Large intestine (tissue), 12 donors: ENCODE measurements at places on chromosomes 13 and 19.

DNA sequence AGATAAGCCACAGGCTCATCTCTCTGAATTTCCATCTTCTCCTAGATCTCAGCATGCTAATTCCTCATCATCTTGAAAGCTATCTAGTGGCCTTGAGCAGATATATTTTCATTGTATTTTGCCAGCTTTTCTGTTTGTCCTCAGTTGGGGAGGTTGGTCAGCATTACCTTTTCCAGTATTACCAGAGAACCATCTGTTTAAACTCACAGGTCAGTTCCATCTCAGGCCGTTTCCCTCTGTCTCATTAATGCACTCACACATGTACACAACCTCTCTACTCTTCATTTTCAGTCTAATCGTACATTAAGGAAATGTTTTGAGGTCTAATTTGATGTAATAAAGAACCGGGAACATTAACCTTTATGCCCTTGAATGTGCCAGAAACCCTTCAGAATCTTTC, 29.7 kb downstream of the USPL1 start:
- DNase-seq: no peak

- no peak for DNase-seq
These were observed 10.1 kb upstream of the TPRX2 start for GRCh38 chr19:47848823-47849473.

- DNase-seq: no peak
These were observed 24.5 kb downstream of the RASL11A start for GRCh38 chr13:27295096-27295495.

GRCh38 chr19:42242069-42242511, 312 bp downstream of the GSK3A start:
- no peak for DNase-seq

DNA sequence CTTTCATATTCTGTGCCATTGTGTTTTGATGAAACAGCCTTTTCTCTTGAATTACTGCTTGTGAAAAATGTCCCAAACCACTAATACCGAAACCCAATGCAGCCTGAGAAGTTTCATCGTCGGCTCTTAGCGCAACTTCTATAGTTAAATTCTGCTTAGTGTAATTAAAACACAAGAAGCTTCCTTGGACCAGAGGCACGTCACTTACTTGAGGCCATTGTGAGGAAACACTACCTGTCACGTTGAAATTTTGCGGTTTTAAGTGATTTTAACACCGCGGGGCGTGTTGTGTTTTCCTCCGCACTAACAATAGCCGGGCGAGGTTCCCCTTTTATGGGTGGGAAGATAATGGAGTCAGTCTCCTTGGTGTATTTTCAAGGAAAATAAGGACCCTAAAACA, 70.9 kb downstream of the GGACT start:
- DNase-seq: no peak

- DNase-seq: peak; percentile 83
These were observed 6.0 kb downstream of the SPRED3 start for GRCh38 chr19:38394488-38394887.

- no peak for DNase-seq
These were observed 78.4 kb downstream of the FAM216B start for GRCh38 chr13:42859760-42860159.

- DNase-seq: no peak
These were observed 5.5 kb upstream of the POU4F1 start for GRCh38 chr13:78608688-78609463.

- peak; percentile 48 for DNase-seq
These were observed at the start of gene ACP7 for GRCh38 chr19:39083983-39084731. ACP7 (plus strand) TSS chr19:39084368; CDS start chr19:39085270, 902 bp downstream.

- no peak for DNase-seq
These were observed 23.0 kb upstream of the PSG2 start for GRCh38 chr19:43105496-43105895.

DNA sequence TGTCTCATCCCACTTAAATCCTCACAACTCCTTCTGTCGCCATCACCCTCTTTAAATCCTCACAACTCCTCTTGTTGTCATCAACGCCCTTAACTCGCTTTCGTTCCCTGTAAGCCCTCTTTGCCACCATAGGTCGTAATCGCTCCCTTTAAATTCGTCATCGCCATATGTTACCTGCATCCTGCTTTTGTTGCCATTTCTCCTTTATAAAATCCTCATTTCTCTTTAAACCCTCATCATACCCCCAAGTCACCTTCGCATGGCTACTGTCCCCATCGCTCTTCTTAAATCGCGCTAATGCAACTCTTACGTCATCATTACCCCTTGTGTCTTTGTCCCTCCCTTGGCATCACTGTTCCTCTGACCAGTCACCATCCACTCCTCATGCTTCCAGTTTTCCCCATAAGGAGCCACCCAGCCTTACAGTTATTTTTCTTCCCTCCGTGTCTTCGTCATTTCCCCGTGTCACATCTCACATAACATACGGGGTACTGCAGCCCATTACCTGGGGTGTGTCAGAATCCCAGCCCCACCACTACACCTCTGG, 539 bp downstream of the PLD3 start:
- DNase-seq: peak; percentile 56

- no peak for DNase-seq
These were observed 44.7 kb upstream of the FRY start for GRCh38 chr13:31986676-31987470.

- DNase-seq: peak; percentile 61
These were observed 82.3 kb upstream of the C1QTNF9B start for GRCh38 chr13:23979361-23980159.

DNA sequence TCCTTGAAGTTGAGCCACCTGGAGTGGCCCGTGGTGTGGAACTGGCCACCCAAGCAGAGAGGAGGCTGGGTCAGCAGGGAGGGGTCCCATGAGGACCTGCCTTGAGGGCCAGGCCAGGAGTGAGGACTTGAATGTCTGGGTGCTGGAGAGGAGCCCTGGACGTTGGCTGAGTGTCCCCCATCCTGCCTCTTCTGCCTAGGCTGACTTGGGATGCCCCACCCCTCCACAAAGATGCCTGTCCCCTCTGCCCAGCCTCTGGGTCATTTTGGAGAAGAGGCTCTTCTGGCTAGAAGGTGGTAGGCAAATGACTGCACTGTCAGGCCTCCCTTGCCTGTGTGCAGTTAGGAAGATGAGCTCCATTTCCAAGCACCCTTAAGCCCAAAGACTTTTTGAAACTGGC, 1.7 kb downstream of the SSBP4 start:
- no peak for DNase-seq

DNA sequence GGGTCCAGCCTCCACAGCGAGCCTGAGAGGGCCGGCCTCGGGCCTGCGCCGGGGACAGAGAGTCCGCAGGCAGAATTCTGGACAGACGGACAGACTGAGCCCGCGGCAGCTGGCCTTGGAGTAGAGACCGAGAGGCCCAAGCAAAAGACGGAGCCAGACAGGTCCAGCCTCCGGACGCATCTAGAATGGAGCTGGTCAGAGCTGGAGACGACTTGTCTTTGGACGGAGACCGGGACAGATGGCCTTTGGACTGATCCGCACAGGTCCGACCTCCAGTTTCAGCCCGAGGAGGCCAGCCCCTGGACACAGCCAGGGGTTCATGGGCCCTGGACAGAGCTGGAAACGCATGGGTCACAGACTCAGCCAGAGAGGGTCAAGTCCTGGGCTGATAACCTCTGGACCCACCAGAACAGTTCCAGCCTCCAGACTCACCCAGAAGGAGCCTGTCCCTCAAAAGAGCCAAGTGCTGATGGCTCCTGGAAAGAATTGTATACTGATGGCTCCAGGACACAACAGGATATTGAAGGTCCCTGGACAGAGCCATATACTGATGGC, 490 bp downstream of the ITPKC start:
- DNase-seq: no peak

GRCh38 chr19:4373601-4374497, 26.5 kb downstream of the SH3GL1 start:
- no peak for DNase-seq

DNA sequence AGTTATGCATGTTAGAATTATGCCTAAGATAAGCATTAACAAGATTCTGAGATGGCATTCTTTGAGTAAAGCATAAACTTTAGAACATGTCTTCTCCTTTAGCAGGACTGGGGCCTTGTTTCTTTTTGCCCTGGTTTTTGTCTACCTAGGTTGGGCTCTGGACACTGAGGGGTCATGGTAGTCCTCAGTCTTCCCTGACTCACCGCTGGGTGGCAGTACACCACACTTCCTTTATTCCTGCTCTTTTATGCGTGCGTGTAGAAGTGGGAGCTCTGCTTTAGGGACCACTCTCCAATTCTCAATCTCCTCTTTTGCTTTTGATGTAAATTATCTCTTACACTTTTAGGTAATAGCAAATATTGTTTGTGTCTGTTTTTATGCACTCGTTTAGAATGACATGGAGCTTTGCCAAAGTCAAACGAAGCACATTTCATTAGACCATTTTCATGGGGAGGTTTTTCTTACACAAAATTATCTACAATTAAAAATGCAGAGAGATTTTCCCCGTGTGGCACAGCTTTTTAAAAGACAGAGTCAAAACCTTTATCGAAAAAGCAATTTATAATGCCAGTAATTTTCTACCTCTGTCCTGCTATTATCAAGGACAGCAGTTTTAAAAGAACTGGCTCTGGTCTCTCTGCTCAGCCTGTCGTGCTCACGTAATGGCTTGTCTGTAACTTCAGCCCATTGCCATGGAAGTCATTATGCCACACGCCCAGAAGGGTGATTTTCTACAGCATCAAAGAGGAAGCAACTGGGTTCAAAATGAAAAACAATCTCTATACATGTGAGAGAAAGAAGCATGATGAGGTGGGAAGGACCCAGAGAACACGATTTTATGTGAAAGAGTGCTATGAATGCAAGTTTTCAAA, 413.9 kb downstream of the COG6 start:
- peak; percentile 34 for DNase-seq

DNA sequence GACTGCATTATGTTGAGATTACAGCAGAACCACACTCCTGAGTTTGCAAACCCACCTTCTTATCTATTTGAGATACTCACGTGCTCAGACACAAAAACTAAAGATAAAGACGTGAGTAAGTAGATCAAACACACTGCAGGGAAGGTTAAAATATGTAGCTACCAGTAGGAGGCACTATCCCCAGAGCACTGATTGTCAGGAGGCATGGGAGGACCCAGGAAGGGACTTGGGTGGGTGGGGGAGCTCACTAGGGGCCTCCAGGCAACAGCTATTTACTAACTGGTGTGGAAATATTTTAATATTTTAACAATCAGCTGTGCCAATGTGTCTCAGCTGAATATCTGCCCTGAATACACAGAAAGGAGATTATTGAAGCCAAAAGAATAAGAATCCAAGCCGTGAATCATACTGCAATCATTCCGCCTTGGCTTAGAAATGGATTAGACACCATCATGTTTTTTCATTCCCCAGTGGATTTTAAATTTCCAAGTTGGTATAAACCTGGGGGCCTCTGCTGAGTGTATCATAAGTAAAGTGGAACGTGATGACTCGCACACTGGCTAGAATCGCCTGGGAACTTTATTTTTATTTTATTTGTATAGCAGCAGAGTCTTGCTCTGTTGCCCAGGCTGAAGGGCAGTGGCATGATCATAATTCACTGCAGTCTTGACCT, 73.2 kb upstream of the CACNA1A start:
- DNase-seq: no peak

DNA sequence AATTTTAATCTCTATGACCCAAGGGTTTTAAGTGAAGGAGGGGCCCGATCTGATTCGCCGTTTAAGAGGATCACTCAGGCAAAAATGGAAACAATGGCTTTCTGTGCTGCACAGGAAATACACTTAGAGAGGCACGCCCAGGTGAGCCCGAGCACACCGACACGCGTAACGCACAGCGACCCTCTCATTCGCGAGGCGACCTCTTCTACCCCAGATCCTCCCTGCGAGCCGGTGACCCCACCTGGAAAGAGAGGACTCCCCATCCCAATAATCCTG, 216 bp downstream of the SH2D3A start:
- DNase-seq: no peak

- DNase-seq: no peak
These were observed at the start of gene PLK5 for GRCh38 chr19:1523412-1524286. PLK5 (plus strand) TSS chr19:1524077; CDS start chr19:1526997, 2,920 bp downstream.

DNA sequence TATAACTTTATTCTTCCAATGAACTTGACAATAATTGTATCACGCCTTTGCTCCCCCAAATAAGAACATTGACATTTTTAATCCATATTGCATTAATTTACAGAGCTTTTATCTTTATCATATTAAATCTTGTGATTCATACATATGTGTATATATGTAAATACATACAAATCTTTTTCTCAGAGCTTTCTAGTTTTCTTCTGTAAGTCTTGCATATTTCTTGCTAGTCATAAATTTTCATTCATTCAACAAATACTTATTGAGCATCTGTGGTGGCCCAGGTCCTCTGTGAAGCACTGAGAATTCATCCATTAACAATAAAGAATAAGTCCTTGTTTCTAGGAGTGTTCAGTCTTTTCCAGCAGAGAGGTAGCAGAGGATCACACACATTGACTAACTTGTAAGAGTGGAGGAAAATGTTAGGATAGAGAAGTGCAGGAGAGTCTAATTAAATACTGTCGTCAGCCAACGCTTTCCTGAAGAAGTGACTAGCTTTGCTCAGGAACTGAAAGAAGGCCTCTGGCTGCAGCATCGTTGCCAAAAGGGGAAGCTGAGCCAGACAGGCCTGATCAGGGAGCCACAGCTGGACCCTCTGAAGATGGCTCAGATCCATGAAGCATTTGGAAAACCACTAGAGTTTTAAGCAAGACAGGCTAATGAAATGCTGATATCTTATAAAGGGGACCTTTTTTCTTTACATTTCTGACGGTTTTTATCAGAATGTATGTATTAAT, 38.6 kb upstream of the LAMP1 start:
- DNase-seq: no peak

DNA sequence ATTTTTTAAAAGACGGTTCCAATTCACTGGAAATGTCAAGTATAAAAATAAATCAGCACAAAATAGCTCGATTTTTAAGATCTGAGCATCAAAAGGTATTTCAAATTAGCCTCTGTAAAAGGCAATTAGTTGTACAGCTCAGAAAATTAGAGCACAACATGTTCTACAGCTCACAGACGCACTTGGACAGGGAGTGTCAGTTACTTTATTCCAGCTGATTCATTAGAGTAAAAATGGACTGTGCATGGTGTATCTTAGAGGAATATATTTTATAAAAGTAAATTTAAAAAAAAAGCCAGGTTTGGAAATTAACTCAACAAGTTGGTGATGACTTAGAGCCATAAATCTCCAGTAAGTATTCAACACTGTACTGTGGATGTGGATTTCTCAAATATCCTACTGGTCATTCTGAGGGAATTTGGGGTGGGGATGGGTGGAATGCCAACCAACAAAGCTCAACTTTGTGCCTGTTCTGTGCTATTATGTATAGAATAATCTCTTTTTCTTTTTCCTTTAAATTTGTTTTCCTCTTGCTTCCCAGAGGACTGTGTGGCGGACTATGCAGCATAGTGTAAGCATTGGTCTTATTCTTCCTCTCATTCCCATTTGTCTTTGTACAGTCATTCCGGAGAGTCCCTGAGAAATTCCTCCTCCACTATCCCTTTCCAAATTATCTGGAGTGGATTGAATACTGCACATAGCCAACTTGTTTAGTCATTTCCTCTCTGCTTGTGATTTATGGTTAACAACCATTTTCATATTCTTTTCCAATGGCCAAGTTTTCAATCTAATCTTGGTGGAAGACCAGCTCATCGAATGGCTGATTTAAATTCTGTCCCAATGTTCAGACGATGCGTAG, 169.3 kb downstream of the DCT start:
- DNase-seq: no peak

- DNase-seq: no peak
These were observed 187.8 kb downstream of the LHFPL6 start for GRCh38 chr13:39415008-39415802.

- no peak for DNase-seq
These were observed 57.9 kb upstream of the PCDH8 start for GRCh38 chr13:52906122-52906903.
